ENCODE measurements at places on chromosomes 3 and 15. TPM values are rescaled to one million over a fixed set of nuclear protein-coding genes. Genes with fewer than 3 reads are reported as not detected.

DNA sequence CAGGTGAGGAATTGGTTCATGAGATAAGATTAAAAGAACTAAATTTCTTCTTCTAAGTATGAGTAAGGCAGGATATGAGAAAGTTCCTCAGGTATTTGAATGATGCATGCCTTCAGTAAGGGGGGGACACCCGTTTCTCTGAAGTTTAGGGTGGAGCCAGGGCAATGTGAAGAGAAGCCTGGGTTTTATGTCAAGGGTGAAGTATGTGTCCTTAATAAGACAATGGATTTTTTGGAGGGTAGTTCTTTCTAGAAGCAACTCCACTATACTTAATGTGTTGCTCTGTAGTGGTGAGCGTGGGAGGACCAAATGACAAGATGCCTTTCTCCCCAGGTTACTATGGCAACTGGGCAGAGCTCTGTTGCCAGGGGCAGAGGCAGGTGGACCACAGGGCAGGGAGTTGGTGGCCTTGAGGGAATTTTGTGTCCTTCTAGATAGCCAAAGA, 44.0 kb downstream of the PHLDB2 start:
- no peaks in the 10 kb centered on the region for H3K36me3 ChIP-seq
- no peaks in the 10 kb centered on the region for H3K4me1 ChIP-seq
- no peak overlapping the region for H3K4me3 ChIP-seq
- H3K27me3 ChIP-seq = no peaks in the 10 kb centered on the region
- H3K27ac ChIP-seq = no peak overlapping the region
- no peak for DNase-seq

Gene SPINT1
- 123 TPM for total RNA-seq

DNA sequence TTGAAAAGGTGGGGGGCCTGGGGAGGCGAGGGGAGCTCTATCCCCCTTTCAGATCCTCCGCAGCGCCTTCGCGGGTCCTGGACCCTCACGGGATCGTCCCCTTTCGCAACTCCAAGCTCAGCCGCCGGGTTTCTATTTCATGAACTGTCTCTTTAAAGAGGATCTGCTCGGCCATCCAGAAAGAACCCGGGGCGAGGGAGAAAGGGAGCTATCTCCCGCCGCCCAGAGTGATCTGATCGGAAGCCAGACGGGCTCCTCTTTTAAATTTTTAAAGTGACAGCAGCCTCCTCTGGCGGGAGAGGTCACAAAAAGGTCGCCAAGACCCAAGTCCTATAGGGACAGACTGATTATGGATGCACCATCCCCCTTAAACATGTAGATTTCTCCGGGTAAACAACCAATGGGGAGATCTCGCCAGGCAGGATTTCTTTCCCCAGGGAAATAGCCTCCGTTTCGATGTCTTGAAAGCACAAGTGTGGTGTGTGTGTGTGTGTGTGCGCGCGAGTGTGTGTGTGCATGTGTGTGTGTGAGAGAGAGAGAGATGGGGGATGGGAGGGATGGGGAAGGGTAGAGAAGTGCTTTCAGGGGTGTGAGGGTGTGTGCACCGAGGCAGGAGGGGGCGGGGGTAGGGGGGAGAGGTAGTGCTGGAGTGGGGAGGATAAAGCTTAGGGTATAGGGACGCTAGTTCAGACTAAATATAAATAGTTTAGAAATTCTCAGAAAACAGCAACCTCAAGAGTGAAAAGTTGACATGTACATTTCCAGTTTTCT, 516.1 kb downstream of the MECOM start:
- no peaks in the 10 kb centered on the region for H3K36me3 ChIP-seq
- no peaks in the 10 kb centered on the region for H3K27me3 ChIP-seq
- H3K27ac ChIP-seq = peak overlapping the region; percentile 91
- DNase-seq = peak; percentile 45
- peak overlapping the region; percentile 14 for H3K4me3 ChIP-seq
- H3K4me1 ChIP-seq = no peaks in the 10 kb centered on the region

Gene PLA1A
- 0.95 TPM for total RNA-seq

DNA sequence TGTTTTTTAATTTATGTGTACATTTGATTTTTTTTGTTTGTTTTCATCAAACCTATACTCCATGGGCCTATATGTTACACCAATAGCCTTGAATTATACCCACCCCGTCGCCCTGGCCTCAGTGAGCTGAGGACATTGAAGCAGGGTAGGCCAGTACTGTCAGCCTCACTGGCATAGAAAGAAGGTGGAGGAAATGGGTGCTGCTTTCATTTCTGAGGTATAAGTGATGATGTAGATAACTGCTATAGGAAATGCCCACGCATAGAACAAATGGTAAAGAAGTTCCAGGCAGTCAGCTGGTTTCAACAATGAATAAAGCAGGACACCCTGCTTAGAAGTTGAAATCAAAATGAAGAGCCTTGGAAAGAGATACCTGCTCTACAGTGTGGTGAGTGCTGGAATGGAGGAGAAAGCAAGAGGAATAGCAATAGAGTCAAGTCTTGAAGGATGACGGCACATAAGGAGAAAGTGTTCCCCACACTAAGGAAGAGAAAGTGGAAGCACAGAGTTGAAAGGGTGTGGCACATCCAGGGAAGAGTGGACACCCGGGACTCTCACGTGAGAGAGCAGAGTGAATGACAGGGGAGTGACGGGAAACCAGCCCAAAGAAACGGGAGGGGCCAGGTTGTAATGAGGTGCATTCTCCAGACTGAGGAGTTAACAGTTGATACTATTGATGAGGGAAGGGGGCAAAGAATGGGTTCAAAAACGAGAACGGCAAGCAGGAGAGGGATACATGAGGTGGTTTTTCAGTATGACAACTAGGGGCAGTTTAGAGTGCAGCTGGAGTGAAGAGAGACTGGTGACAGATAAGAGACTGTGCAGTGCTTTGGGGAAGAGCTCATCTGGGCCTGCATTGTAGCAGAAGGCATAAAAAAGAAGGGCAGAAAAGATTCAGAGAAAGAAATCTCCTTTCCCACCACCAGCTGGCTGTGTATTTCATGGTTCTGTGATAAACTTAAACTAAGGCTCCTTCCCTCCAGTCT, 70.5 kb downstream of the KLHL25 start:
- H3K27ac ChIP-seq = no peak overlapping the region
- no peaks in the 10 kb centered on the region for H3K4me1 ChIP-seq
- H3K36me3 ChIP-seq = no peaks in the 10 kb centered on the region
- DNase-seq = no peak
- H3K4me3 ChIP-seq = no peak overlapping the region
- H3K27me3 ChIP-seq = no peaks in the 10 kb centered on the region

DNA sequence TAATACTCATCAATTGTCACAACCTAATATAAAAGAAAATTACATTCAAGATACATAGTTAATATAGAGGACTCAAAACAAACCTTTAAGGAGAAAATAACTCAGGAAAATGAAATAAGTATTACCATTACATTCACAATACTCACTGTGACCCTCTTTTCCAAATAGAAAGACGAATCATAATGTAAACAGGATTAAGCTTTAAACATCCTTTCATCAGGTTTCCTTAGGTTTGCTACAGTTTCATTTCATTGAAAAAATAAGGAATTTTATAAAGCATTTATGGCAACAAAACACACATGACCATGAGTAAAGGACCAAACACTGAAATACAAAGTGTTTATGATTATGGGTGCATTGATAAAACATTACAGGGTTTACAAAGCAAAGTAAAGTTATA, 162.7 kb downstream of the ALCAM start:
- no peaks in the 10 kb centered on the region for H3K36me3 ChIP-seq
- no peaks in the 10 kb centered on the region for H3K27me3 ChIP-seq
- no peak overlapping the region for H3K4me3 ChIP-seq
- DNase-seq = no peak
- no peak overlapping the region for H3K27ac ChIP-seq

DNA sequence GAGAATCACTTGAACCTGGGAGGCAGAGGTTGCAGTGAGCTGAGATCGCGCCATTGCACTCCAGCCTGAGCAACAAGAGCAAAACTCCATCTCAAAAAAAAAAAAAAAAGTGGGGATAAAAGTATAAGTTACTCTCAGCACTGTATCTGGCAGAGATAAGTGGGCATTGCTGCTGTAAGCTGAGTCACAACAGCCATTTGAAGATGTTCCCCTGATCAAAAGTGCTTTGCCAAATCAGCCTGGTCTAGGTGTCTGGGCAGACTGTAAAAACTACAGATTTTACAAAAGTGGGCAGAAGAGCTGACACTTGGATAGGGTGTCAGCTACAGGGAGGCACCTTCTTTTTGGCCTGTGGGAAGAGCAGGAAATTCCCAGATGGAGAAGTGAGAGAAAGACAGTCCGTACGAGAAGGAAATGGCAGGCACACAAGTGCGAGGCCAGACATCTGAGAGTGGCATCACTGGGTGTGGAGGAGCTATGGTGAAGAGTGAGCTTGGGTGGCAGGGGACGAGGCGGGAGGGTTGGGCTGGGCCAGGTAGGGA, 78.5 kb downstream of the TRAK1 start:
- H3K4me1 ChIP-seq = peaks cover 3% of the 10 kb centered on the region
- no peak overlapping the region for H3K27ac ChIP-seq
- no peaks in the 10 kb centered on the region for H3K27me3 ChIP-seq
- no peak for DNase-seq
- no peaks in the 10 kb centered on the region for H3K36me3 ChIP-seq
- no peak overlapping the region for H3K4me3 ChIP-seq

GRCh38 chr15:40322531-40323238, 807 bp upstream of the INAFM2 start:
- H3K27ac ChIP-seq = peak overlapping the region; percentile 42
- DNase-seq = no peak
- H3K4me1 ChIP-seq = peaks cover 16% of the 10 kb centered on the region

Gene HTR3D
- not detected for total RNA-seq

Gene THBS1
- 176 TPM for total RNA-seq

DNA sequence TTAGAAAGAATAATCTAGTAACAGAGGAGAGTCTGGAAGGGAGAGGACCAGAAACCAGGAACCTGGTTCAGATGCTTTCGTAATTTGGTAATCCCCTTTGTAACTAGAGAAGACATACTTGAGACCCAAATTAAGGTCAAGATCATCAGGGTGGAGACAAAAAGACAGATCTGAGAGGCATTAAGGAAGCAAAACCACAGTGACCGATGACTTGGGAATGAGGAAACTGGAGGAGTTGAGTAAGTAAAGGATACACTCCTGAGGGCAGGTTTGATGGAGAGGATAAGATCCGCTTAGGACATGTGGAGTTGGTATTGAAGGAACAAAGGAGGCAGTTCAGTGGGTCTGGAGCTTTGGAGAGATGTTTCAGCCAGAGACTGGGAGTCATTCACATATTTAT, 23.6 kb upstream of the BCL2A1 start:
- no peak overlapping the region for H3K27ac ChIP-seq
- H3K4me1 ChIP-seq = no peaks in the 10 kb centered on the region
- no peaks in the 10 kb centered on the region for H3K27me3 ChIP-seq
- no peaks in the 10 kb centered on the region for H3K36me3 ChIP-seq

Gene ARGFX
- not detected for total RNA-seq

DNA sequence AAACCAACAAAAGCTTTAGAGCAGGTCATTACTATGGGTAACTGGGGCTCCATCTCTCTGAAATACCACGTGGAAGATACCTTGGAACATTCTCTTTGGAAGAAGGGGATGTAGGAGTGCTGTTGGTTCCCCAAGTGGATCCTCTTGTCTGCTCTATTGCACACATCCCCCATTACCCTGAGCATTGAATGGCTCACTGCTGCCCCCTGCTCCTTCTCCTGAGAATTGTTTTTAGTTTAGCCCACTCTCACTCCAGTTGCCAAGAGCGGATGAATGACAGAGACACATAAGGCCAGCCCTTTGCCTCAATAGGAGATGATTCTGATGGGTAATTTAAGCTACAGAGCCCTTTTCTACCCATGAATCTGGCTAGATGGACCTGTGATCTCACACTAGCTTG, 135.6 kb upstream of the SUCLG2 start:
- no peaks in the 10 kb centered on the region for H3K36me3 ChIP-seq
- no peak overlapping the region for H3K27ac ChIP-seq
- peak; percentile 47 for DNase-seq
- H3K27me3 ChIP-seq = no peaks in the 10 kb centered on the region
- H3K4me1 ChIP-seq = no peaks in the 10 kb centered on the region
- H3K4me3 ChIP-seq = no peak overlapping the region

DNA sequence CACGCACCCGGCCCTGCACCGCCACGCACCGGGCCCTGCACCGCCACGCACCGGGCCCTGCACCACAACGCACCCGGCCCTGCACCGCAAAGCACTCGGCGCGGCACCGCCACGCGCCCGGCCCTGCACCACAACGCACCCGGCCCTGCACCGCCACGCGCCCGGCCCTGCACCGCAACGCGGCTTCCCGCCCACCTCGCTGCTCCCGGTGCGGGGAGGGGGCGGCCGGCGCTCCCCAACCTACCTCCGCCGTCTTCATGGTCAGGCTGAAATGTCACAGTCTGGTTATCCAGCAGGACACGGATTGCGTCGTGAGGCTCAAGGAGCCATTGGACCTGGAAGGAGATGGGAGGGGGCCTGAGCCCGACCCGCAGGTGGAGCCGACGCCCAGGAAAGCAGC, 41.8 kb downstream of the MUC20 start:
- H3K4me3 ChIP-seq = no peak overlapping the region
- H3K27me3 ChIP-seq = no peaks in the 10 kb centered on the region
